ENCODE measurements at places on chromosomes 6 and 20.

GRCh38 chr20:5667705-5668528 is 82.3 kb upstream of the SHLD1 start:
- no peak for DNase-seq

DNA sequence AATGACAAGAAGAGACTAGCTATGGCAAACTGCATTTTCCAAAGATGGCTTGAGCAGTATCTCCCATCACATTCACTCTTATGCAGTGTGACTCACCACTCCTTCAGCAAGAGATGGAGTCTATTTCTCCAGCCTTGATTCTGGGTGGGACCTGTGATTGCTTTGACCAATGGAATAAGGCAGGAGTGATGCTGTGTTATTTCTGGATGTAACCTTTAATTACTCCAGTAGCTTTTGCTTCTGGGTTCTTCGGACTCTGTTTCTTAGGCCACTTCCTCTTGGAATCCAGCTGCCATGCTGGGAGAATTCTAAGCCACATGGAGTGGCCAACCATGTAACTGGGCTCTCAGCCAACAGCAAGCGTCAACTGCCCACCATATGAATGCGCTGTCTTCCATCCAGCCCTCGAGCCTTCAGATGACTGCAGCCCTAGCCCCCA is 50.7 kb downstream of the TGM2 start:
- peak; percentile 42 for DNase-seq

DNA sequence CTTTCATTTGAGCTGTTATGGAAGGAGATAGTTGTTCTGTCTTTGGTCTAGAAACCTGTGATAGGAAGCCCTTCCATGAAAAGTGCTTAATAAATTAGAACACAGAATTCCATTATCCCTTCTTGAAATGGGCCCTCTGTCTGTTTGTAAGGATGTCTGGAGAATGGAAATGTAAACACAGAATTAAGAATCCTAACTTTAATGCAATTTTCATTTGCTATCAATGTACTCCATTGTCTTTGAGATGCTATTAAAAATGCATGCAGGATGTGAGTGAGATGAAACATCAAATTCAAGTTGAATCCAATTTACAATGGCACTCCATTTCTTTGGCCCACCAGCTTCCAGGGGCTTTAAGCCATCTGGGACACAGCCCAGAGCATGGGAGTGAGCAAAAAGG is 13.9 kb upstream of the AARS2 start:
- DNase-seq, result no peak

DNA sequence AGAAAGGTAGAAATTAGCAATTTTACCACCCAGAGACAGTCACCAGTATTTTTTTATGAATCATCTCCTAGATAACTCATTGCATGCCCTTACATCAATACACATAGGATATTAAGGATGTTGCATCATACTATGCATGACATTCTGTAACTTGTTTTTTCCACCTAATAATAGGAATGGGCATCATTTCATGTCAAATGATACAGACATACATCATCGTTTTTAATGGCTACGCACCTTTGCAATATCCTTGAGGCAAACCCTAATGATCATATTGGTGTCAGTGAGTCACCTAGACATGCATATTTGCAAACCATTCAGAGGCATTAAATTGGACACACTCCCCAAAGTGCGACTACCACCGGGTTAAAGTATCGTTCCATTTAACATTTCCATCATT is 309.7 kb upstream of the AGPAT4 start:
- DNase-seq, result no peak

GRCh38 chr6:83756565-83756964 is 47.7 kb upstream of the SNAP91 start:
- no peak for DNase-seq

- DNase-seq, result peak; percentile 16
Observed at GRCh38 chr6:16446273-16446672, 207.9 kb downstream of the GMPR start.

DNA sequence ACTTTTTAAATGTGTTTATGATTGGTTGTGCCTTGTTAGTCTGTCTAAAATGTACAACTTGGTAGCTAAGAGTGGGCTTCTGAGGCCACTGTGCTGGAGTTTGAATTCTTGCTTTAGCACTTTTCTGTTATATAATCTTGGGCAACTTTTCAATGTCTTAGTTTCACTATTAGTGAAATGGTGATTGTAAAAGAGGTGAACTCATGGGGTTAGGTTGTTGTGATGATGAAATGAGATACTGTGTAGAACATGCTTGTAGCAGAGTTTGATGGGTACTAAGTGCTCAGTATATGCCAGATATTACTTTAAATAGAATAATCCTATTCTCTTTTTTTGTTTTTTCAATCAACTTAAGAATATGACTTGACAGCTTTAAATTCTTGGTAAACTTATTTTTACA is 624.7 kb downstream of the CD109 start:
- no peak for DNase-seq

DNA sequence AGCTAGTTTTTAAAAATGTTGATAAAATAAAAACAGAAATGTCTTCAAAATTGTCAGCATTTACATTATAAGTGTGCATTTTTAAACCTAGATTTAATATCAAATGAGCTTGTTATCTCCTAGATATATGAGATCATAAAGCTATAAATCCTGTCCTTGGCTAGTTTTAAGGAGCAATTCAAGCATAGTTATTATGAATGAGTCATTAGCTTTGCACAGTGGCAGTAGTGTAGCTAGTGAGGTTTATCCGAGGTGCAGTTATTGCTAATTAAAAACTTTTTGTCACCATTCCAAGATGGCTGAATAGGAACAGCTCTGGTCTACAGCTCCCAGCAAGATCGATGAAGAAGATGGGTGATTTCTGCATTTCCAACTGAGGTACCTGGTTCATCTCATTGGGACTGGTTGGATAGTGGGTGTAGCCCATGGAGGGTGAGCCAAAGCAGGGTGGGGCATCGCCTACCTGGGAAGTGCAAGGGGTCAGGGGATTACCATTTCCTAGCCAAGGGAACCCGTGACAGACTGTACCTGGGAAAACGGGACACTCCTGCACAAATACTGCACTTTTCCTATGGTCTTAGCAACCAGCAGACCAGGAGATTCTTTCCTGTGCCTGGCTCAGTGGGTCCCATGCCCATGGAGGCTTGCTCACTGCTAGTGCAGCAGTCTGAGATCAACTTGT is 108.8 kb upstream of the SYNCRIP start:
- no peak for DNase-seq

DNA sequence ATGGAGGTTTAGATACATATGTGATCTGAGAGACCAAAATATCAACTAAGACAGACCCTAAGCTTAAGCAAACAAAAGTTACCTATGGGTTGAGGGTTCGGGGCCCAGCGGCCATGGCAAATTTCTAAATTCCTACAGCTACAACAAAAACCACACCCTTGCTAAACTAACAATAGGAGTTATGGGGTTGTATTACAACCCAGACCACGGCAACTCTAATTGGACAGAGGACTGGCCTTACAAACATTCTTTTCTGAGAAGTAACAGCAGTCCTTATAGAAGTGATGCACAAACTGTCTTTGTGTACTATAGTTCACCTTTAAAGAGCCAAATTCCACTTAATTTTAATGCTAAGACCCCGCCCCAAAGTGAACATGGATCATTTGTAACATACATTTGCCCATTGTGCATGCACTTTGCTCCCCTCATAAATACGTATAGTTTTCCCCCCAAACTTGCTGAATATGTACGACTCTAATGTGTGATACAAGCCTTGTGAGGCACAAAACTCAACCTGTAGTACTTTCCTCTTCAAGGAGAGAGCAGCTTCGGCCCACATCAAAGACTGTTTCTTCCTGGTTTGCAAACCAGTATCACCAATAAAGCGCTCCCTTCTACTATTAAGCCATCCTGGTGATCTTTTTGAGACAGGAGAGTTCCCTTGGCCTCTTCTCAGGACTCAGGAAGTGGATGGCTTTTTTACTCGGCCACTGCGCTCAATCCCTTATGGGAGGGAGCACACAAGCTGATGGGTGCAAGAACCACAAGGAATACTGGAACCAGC is 25.6 kb upstream of the MBOAT1 start:
- DNase-seq, result no peak

- no peak for DNase-seq
Observed at GRCh38 chr6:41871691-41872090, 23.5 kb downstream of the USP49 start.

GRCh38 chr6:150662814-150663213 is 63.1 kb downstream of the PLEKHG1 start:
- no peak for DNase-seq

GRCh38 chr6:151016107-151016506 is 150.6 kb downstream of the MTHFD1L start:
- DNase-seq, result no peak

DNA sequence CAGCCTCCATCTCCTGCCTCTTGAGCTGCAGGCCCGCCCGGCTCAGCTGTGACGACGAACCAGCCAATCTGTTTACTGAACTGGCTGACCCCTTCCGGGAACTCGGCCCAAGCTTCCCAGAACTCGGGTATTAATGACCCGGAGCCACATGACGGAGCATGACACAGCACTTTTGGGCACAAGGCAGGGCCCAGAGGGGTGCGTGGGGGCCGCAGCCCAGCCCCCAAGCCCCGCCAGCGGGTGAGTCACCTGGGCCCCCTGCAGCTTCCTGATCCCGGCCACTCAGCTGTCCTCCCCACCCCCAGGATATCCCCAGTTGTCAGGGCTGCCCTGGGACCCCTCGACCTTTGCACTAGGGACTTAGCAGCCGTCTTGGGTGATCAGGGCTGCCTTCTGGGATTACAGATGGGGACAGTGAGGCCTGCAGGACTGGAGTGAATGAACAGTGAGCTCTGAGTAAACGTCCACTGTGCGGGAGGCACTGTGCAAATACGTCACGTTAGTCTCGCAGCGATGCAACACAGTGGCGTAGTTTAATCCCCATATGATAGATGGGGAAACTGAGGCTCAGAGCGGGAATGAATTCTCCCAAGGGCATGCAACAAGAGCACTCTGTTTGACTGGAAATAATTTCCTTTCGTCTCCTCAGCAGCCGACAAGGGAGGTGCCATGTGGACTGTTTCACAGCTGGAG is 102.1 kb downstream of the CEBPB start:
- DNase-seq, result peak; percentile 92

GRCh38 chr6:20708367-20709124 is 174.3 kb downstream of the CDKAL1 start:
- DNase-seq, result peak; percentile 20

GRCh38 chr20:5614506-5614905 is 135.7 kb upstream of the SHLD1 start:
- DNase-seq, result no peak

- DNase-seq, result peak; percentile 85
Observed at GRCh38 chr6:11851387-11851786, 72.8 kb upstream of the ADTRP start.

DNA sequence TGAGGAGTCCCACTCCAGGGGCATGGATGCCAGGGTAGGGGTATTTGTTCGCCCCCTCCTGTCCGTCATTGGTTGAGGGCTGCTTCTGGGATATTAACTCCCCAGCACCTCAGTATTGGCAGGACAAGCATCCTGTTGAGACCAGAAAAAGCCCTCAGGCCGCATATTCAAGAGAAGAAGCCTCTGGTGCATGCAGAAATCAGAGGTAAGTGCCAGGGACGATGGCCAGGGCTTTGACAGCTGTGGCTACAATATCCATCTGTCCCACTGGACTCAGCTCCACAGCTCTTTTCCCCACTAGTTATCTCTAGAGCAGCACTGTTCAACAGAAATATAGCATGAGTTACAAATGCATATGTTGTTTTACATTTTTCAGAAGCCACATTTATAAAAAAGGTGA is 651.3 kb downstream of the KIF16B start:
- DNase-seq, result no peak

GRCh38 chr20:33791959-33792597 is 19.1 kb upstream of the CHMP4B start:
- DNase-seq, result peak; percentile 67

DNA sequence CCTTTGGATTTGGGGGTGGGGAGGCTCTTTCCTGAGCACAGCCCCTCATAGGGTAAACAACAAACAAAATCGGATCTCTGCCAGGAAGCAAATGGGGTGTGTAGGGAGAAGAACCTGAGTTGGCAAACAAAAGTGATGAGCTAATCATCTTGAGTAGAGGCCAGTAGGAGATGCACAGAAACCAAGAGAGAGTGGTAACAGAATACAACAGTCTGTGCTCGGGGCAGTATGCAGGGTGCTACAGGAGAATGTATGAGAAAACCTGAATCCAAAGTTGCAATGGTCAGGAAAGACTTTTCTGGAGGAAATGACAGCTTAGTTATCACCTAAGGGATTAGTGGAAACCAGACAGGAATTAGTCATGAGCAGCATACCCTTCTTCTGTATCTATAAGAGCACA is 177.8 kb downstream of the CDKAL1 start:
- DNase-seq, result no peak

GRCh38 chr6:3825851-3826581 is 23.2 kb upstream of the FAM50B start:
- DNase-seq, result peak; percentile 94

- DNase-seq, result no peak
Observed at GRCh38 chr20:64158346-64159285, 5.6 kb upstream of the MYT1 start.

DNA sequence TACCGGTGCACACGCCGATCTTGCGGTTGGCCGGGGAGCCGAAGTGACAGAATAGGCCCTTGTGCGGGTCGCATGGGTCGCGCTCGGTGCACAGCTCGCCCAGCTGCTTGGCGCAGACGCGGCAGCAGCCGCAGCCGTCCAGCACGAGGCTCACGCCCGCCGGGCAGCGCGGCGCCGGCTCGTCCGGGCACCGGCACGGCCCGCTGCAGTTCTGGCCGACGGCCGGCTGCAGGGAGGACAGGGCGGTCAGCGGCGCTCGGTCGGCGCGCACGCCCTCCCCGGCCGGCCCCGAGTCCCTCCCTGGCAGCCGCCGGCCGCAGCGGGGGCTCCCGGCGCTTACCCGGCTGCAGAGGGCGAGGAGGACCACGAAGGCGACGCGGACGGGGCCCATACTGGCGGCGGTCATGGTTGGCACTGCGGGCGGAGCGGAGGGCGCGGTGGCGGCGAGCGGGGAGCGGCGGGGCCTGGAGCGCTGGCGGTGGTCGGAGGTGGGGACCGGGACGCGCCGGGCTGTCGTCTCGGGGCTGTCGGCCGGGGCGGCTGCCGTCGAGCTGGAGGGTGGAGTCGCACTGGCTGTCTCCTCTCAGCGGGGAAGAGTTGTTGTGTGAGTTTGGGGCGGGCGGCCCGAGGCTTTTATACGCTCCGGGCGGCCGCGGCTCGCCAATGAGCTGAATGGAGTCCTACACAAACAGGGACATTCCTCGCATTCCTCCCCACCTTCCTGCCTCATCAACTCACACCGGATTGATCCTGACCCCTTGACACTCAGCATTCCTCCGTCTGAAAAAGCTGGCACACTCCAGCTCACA is at the start of gene CCN2:
TSS of gene CCN2 (minus strand) at position 606 of the 809 bp plus-strand sequence. CDS start at position 406, 200 bp downstream.
- peak; percentile 95 for DNase-seq

DNA sequence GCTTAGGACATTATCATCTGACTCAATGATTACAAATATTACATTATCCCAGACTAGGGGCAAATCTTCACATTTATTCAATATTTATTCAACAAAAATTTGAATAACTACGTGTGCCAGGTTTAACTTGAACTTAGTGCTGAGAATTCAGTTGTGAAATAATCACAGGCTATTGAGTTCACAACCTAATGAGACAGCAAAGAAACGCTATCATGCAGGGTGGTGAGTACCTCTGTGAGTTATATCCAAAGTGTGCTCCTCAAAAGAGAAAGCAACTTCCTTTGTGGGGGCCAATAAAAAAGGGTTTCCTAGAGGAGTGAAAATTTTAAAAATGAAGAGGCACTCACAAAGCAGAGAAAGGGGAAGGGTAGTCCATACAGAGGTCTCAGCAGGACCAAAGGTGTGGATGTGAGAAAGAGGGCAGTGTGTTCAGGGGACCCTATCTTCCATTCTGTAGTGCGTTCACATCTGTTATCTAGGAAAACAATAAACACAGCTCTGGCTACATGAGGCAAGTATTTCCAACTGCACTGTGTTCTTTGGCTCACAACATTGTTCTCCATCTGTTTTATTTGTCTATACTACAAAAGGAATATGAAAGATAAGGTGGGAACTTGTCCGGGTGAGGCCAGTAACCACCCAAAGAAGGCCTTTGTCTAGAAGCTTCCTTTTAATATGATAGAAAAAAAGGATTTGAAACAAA is 155.4 kb upstream of the MARCKS start:
- DNase-seq, result no peak
